ENCODE measurements at places on chromosomes 3 and 15.

- no peak for DNase-seq
These were observed 6.5 kb downstream of the GPR160 start for GRCh38 chr3:170044271-170044670.

GRCh38 chr3:49006408-49007067 lies 653 bp upstream of the WDR6 start:
- no peak for DNase-seq

DNA sequence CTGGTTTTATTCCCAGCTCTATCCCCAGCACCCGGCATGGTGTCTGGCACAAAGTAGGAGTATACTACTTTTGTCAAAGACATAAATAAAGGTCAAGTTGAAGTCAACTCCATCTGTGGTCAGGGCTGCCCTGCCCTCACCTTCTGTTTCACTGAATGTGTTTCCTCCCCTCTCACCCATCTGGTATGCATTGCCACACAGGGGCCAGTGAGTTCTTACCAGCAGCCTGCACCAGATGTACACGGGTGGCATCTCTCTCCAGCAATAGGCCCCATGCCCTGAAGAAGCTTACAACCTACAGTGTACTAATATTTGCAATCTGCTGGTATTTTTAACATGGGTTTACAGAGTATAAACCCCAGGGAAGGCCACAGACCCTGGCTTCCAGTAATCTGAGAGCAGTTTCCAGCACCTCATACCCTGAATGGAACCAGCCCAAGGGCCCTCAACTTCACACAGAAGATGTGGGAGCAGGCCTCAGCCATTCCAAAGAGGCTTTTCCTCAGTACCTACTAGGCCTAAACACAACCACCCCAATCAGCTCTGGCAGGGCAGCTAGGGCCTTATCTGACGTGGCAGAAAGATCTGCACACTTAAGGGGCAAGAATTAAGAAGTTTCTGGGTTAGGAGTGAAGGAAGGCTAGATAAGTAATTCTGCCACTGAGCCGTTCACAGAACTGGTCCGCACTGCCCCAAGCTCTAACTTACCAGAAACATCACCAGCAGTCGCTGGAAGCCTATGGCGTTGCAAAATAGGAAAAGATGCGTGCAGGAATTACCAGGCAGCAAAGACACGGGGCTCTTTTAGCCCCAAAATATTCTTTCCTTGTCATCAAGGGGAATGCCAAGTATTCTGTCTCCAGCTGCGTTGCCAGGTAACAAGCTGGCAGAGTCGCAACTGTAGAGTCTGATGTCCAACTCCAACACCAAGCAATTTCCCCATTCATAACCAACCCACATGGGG lies 2.1 kb downstream of the IDH2 start:
- DNase-seq: peak; percentile 16

- peak; percentile 46 for DNase-seq
These were observed 660 bp downstream of the NECTIN3 start for GRCh38 chr3:111072031-111072921.

Data from HCEC 1CT (cell line).